Right cardiac atrium (tissue), 5 donors: ENCODE measurements at places on chromosomes 12 and 14. TPM values are rescaled to one million over a fixed set of nuclear protein-coding genes. Genes with fewer than 3 reads are reported as not detected.

DNA sequence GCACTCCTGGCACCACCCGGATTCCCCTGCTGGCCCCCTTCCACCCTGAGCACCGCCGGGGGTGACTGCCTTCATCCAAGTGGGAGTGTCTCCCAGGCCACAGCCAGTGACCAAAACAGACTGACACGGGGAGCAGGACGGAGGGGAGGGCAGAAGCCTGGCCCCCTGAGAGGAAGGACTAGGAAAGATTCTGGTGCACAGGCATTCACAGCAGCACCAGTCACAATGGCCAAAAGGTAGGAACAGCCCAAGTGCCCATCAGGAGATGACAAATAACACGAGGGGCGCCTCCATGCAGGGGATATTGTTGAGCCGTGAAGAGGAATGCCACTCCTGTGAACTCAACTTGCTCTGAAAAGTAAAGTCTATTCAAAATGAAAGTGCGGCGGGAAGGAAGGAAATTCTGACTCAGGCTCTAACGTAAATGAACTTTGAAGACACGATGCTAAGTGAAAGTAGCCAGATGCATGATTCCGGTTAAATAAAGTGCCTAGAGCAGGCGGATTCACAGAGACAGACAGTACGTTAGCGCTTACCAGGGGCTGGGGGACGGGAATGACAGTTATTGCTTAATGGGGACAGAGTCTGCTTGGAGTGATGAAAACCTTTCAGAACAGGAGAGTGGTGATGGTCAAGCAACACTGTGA, 146.1 kb upstream of the NCOR2 start:
- no peak for DNase-seq

GRCh38 chr12:55737581-55738122, 5.3 kb upstream of the GDF11 start:
- no peak for DNase-seq

DNA sequence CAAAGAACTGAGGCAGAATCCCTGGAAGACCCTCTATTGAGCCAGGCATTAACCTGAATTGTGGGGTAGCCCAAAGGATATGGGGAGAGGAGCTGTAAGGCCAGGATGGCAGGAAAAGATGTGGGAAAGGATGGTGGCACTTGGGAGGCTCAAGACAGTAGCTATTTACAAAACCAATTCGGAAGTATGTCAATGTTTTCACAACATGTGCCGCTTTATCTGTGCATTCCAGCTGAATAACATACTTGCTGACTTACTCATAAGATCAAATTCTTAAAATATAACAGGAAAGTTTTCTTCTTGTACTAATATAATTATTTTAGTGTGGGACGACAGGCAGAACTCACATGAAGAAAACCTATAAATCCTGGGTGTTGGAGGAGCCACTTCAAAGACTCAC, 10.6 kb downstream of the BBS10 start:
- DNase-seq = no peak

GRCh38 chr14:94052662-94053061, 26.5 kb downstream of the OTUB2 start:
- DNase-seq = no peak

- DNase-seq = no peak
Measured at GRCh38 chr14:90177539-90178189, 78.7 kb upstream of the PSMC1 start.

DNA sequence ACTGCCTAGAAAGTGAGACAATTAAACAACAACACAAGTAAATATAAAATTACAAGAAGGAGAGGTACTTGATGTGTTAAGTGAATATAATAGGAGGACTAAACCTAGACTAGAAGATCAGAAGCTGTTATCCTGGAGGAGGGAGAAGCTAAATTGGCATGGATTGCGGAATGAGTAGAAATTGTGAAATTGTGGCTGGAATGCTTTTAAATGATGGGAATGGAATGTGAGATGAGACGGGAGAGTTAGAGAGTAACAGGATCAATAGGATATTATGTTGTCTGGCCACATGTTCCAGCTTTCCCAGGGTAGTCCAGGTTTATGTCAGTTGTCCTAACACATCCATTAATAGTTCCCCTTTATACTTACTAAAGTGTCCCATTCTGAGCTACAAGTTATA, 44.0 kb upstream of the CPNE8 start:
- DNase-seq = no peak

- no peak for DNase-seq
Measured at GRCh38 chr12:6790496-6791150, 1.3 kb downstream of the CD4 start.

DNA sequence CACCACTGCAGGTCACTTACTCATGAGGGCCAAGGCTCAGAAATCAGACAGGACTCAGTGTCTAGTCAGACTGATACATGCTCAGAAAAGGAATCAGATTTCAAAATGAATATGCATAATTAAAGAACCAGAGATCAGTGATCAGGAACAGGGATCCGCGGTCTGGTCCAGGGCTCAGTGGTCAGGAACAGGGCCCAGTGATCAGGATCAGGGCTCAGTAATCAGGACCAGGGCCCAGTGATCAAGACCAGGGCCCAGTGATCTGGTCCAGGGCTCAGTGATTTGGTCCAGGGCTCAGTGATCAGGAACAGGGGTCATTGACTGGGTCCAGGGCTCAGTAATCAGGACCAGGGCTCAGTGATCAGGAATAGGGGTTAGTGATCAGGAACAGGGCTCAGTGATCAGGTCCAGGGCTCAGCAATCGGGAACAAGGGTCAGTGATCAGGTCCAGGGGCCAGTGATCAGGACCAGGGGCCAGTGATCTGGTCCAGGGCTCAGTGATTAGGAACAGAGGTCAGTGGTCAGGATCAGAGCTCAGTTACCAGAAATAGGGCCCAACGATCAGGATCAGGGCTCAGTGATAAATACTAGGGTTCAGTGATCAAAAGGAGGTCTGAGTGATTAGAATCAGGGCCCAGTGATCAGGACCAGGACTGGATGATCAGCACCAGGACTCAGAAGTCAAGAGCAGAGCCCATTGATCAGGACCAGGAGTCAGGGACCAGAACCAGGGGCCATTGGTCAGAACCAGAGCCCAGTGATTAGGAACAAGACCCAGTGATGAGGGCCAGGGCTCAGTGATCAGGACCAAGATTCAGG, 175.3 kb downstream of the TMEM121 start:
- no peak for DNase-seq

The TGM1 gene
- total RNA-seq = 0.40 TPM

- no peak for DNase-seq
Measured at GRCh38 chr12:68876461-68876860, 56.5 kb downstream of the CPM start.
